Activated gamma-delta T cell treated with anti-CD3 and anti-CD28 coated beads, Interleukin-2, amount 50 U/mL, for 16 hours (primary cell): ENCODE measurements at places on chromosomes 7 and 10.

- no peak for DNase-seq
Measured at GRCh38 chr10:112883360-112884178, 66.5 kb upstream of the TCF7L2 start.

GRCh38 chr10:1375346-1376170 is 319.4 kb downstream of the WDR37 start:
- DNase-seq = no peak

DNA sequence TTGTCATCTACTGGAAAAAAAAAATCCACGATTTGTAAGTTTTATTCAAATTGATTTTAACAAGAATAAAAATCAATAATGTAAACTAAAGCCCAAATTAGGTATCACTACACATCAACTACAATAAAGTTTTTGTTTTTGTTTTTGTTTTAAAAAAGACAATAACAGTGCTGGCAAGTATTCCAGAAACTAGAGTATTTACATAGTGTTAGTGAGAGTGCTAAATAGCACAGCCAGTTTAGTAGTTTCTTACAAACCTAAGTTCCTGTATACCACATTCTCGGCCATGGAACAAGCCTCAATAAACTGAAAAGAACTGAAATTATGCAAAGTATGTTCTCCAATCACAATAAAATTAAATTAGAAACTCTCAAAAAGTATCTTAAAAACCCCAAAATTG is 8.1 kb downstream of the ARHGAP12 start:
- DNase-seq = no peak

DNA sequence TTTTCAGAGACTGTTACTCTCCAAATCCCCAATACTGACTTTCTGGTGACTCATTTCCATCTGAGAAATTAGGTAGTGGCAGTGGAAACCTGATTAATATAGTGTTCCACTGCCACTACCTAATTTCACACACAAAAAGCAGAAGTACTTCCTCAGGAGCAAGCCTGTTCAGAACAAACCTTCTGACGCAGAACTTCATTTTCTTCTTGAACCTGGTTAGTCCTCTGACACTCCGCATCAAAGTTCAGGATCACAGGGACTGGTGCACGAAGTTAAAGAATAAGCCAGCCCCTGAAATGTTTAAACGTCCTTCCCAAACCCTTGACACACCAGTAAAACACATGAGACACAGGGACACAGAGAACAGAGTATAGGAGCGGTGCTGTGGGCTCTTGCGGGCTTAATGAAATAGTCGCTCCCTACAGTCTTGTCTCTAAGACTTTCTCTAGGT is 4.4 kb downstream of the WDR91 start:
- DNase-seq = no peak
